ENCODE measurements at places on chromosomes 11 and 22.

- DNase-seq: no peak
Observed at GRCh38 chr11:129248618-129249017, 56.5 kb upstream of the ARHGAP32 start.

DNA sequence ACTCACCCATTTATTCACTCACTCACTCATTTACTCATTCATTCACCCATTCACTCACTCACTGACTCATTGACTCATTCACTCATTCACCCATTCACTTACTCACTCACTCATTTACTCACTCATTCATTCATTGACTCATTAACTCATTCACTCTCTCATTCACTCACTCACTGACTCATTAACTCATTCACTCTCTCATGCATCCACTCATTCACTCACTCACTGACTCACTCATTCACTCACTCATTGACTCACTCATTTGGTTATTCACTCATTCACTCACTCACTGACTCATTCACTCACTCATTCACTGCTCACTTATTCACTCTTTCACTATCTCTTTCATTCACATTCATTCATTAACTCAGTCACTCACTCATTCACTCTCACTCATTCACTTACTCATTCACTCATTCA, 2.5 kb upstream of the MUC5AC start:
- no peak for DNase-seq

GRCh38 chr11:102553835-102554282, 23.3 kb upstream of the MMP7 start:
- no peak for DNase-seq

GRCh38 chr11:93945596-93945995, 75.6 kb upstream of the HEPHL1 start:
- no peak for DNase-seq

GRCh38 chr11:58801974-58802545, 42.4 kb downstream of the GLYATL2 start:
- no peak for DNase-seq

DNA sequence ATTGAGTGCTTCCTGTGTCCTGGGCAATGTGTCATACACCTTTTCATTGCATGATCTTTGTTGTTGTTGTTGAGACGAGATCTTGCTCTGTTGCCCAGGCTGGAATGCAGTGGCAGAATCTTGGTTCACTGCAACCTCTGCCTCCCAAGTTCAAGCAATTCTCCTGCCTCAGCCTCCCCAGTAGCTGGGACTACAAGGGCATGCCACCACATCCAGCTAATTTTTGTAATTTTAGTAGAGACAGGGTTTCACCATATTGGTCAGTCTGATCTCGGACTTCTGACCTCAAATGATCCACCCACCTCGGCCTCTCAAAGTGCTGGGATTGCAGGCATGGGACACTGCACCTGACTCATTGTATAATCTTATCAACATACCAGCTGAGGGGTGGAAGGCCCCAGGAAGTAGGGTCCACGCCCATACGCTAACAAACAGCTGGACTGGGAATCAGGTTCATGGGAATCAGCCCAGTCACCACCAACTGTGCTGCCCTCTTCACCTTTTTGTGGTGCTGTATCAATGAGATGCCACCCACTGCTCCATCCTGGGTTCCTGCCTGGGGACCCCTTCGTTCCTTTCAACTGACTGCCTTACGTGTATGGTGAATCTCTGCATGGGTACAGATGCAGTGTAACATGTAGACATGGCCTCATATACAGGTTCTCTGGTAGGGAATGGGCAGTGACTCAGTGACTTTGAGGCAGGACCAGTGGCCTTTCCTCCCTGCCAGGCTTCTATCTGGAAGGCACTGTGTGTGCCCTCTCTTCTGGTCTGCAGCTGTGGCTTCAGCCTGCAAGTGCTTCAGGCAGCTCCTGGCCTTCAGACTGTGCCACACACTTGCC, 32.5 kb upstream of the YWHAH start:
- no peak for DNase-seq

- DNase-seq: no peak
Observed at GRCh38 chr11:59614277-59615119, 1.1 kb downstream of the OSBP start.

DNA sequence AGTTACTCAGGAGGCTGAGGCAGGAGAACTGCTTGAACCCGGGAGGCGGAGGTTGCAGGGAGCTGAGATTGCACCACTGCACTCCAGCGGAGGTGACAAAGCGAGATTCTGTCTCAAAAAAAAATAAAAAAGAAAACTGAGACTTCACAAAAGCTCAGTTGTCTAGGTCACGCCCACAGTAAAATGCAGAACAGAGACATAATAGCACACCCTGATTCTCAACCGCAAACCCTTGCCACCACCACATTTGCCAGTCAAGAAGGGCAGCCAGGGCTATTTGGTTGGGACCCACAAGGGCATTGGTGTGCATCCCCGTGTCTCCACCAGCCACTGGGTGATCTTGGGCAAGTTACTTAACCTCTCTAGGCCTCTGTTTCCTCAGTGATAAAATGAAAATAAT, 25.4 kb downstream of the CREB3L1 start:
- DNase-seq: no peak

GRCh38 chr11:46808799-46809431, 37.2 kb downstream of the CKAP5 start:
- no peak for DNase-seq

- DNase-seq: no peak
Observed at GRCh38 chr11:134361661-134362060, 29.9 kb downstream of the GLB1L2 start.

DNA sequence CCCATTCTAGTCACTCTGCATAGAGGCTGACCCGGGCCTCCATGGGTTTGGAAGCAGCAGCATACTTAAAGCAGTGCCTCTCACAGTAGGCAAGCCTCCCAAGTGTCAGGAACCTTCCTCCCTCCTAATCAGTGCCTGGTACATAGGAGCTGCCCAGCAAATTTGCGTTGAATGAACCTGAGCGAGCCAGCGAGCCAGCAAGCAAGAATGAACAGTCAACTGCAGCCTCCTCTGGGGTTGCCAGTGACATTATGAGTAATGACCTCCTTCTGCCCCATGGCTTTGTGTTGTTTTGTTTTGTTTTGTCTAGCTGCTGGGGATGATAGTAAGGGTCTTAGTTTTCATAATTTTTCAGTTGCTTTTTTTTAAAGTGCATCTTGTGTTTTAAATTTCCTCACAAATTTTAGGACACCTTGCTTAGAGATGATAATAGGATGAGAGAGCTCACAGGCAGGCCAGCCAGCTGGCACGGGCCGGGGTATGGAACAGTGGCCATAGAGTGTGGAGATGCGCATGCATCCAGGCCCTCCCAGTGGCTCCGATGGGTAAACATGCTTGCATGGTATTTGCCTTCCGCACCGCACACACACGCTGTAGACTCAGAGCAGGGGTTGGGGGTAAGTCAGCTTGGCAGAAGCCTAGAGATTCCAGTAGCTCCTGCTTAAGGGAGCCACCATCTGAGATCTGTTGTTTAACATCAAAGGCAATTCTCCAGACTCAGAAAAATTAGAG, 36.1 kb downstream of the TTC12 start:
- no peak for DNase-seq

DNA sequence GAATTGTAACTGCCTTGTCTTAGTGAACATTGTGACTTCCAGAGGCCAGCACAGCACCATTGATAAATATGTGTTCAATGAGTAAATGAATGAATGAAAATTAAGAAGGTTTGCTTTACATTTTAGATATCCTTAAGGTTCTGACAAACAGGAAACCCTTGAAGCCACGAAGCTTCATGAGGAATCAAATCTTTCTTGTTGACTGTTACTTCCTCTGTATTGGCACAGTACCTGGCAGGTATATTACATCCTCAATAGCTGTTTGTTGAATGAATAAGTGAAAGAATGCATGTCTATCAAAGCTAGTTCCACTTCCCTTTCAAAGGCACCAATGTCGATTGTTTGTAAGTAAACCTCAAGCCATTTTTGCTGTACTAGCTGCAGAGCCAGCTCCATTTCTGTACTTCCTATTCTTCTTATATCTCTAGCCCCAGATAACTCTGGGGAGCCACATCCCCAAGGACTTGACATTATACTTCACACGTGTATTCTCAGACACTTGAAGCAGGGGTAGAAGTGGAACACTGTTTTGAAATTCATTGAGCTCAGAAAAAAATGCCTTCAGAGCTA, 140.3 kb upstream of the RAG2 start:
- DNase-seq: no peak

GRCh38 chr22:47967831-47968230, 1205.4 kb downstream of the TBC1D22A start:
- DNase-seq: no peak

- no peak for DNase-seq
Observed at GRCh38 chr11:117885777-117886176, 9.3 kb upstream of the FXYD6 start.

DNA sequence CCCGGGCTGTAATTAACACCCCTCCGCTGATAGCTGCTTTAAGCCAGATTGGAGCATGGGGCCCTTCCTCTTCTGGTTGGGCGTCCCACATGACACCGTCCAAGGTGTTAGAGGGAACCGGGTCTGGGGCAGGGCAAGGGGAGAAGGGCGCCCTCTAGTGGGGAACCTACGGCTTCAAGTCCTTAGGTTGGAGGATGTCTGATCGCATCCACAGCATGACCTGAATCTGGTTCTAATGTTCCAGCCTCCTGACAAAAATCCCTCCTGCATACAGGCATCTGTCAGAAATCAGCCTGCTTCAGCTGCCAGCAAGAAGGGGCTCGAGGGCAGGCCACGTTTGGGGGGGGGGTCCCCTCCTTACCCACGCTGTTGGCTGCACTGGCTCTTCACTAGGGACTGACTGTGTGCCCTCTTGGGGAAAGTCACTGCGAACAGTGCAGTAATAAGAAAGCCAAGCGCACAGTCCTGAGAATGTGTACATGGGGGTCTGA, 94.2 kb upstream of the TBCEL start:
- no peak for DNase-seq

DNA sequence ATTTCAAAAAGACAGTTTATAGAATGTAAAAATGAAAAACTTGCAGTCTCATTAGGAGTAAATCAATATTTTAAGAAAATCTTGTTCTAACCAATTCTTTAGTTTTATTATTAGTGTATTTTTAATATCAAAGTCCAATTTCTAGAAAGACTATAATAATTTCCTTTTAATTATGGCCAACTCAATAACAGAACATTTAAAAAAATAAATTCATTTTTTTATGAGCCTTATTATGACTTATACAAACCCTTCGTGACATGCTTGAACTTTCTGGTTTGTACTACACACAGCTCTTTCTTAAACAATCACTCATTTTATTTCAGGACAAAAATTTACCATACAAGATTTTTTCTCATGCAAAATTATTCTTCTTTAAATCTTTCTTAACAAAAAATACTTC, 11.7 kb upstream of the MRGPRE start:
- DNase-seq: no peak

- DNase-seq: no peak
Observed at GRCh38 chr11:44010789-44011251, 37.0 kb upstream of the ACCSL start.

GRCh38 chr11:22432291-22433093, 94.3 kb downstream of the SLC17A6 start:
- DNase-seq: peak; percentile 44

GRCh38 chr11:45653277-45653676, 12.1 kb downstream of the CHST1 start:
- no peak for DNase-seq

DNA sequence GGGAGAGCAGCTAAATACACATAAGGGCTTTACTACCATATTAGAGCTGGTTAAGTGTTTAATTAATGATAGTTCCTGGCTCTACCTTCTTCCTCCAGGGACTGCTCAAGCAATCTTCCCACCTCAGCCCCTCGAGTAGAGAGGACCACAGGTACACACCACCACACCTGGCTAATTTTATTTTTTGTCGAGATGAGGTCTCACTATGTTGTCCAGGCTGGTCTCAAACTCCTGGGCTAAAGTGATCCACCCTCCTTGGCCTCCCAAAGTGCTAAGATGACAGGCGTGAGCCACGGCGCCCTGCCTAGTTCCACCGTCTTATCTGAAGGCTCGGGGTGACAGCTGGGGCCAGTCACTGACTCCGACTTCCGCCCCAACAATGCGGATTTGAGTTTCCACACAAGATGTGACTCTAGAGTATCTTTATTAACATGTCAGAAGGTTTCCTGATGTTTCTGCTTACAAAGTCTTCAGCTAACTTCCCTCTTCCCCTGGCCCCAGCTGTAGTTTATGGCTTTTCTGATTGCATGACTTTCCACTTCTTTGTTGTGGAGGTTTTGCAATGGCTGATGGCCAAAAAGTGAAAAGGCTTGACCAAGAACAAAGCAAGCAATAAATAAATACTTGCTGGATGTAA, 16.8 kb downstream of the TPST2 start:
- DNase-seq: no peak

GRCh38 chr11:84685976-84686375, 941.2 kb downstream of the DLG2 start:
- DNase-seq: no peak

- no peak for DNase-seq
Observed at GRCh38 chr22:49333206-49333605, 494.5 kb downstream of the BRD1 start.

- no peak for DNase-seq
Observed at GRCh38 chr11:64247729-64248531, 1.2 kb upstream of the PPP1R14B start.

- no peak for DNase-seq
Observed at GRCh38 chr22:44399906-44400762, 87.4 kb upstream of the SHISAL1 start.

DNA sequence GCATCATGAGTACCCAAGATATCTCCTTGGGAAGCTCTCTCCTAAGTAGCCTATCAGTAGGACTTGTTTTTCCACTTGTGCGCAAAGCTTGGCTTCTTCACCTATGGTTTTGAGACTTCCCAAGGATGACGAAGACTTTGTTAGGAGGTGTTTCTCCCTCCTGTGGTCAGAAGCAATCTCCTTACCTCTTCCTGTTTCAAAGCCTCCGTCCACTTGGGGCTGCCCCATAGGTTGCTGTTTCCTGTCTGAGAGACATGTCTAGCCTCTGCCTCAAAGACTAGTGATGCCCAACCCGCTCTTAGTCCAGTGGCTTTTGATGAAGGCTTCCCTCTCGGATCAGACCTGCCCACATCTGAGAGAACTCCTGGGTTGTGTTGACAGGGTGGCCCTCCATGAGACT, 92.9 kb downstream of the TRAF6 start:
- no peak for DNase-seq

DNA sequence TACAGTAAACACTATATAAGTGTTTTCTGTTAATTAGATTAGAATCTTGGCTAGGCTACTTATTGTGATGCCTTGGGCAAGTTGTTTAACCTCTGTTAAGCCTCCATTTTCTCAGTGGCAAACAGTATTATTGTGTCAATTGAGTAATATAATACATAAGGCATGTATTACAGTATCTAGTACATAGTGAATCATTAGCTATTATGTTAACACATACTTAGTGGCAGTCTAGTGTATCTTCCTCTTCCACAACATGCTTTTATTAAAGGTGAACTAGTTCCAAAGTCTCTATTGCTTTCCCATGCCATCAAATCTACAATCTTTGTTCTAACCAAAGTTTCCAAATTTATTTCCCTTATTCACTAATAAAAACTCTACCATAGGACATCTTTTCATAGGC, 200.9 kb downstream of the SOX6 start:
- DNase-seq: no peak
